Activated T-cell treated with anti-CD3 and anti-CD28 coated beads for 24 hours (primary cell): ENCODE measurements at places on chromosomes 12 and 14.

- no peak for DNase-seq
Observed at GRCh38 chr14:69720912-69721311, 46.0 kb upstream of the SRSF5 start.

DNA sequence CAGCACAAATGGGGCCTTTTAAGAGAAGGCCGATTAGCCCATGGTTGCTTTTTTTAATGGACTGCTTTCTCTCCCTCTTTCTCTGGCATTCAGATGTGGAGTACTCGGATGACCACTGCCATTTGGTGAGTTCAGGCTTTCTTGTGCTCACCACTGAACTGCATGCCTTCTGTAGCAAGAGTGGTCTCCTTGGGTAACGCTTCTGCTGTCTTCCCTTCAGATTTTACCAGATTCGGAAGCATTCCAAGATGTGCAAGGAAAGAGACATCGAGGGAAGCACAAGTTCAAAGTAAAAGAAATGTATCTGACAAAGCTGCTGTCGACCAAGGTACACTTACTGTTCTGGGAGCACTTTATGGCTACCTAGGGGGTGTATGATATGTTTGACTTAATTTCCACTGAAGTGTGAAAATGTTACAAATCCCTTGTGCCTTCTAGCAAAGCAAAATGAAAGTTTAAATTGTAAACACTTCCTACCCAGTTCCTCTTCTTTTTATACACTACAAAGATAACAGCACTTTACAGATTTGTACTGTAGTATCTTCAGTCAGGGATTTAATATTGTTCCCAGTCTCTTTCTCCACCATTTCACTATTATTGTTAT lies 148.8 kb downstream of the PLXNC1 start:
- no peak for DNase-seq

DNA sequence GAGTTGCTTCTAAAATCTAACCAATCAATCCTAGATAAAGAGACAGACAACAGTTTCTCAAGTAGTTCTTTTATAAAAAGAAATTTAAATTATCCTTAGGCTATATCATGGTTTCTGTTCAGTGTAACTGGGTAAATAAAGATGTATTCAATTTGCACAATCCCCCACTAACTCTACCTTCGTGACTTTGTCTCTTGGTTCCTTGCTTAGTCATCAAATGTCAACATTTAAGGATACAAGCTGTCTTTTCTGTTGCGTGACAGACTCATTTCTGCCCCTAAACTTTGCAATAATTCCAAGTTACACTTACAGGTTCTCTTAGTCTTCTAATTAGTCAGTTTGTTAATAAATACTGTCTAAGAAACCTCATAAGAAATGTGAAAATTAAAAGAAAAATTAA lies 50.6 kb downstream of the SCAF11 start:
- DNase-seq: no peak

DNA sequence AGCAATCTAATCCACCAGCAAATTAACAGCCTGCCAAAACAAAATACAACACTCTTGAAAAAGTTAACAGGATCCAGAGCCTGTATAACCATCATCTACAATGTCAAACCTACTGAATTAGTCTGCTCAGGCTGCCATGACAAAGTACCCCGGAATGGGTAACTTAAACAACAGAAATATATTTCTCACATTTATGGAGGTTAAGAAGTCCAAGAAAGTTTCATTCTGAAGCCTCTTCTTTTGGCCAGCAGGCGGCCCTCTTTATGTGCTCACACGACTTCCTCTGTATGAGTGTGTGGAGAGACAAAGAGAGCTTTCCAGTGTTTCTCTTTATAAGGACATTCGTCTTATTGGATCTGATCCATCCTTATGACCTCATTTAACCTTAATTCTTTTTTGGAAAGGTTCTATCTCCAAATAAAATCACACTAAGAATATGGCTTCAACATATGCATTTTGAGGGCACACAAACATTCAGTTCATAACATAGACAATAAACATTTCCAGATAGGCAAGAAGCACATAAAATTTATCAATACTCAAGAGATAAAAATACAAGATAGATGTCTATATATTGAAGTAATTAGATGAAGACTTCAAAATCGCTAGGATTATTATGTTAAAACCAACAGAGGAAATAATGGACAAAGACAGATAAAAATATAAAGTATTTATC lies 5.9 kb upstream of the RERG start:
- DNase-seq: no peak

- no peak for DNase-seq
Observed at GRCh38 chr14:105144026-105144665, 24.4 kb downstream of the JAG2 start.
